ENCODE measurements at places on chromosomes 3 and 15.

GRCh38 chr3:121483290-121483689, 62.5 kb downstream of the POLQ start:
- DNase-seq, result no peak

GRCh38 chr15:94478763-94479162, 247.4 kb downstream of the MCTP2 start:
- no peak for DNase-seq

DNA sequence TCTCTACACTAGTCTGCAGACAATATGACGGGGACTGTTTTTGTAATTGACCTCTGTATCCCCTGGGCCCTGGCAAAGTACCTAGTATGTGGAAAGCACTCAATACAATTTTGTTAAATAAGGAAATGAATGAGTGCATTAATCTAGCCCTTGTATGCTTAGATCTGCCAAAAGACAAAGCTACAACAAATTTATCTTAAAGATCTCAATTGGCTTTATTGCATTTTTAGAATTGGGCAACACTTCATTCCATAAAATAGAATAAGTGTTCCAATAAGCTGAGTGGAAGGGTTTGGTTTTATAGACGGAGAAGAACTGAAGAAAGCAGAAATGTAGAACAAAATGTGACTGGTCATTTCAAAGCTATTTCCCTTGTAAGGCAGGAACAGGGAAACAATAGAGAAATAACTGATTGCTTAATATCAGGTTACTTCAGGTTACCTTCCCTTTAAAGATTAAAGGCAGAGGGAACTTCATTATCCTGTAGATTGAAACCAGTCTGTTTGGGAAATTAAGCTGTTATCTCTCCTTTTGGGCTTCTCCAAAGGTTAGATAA, 108.3 kb upstream of the MME start:
- DNase-seq, result no peak

DNA sequence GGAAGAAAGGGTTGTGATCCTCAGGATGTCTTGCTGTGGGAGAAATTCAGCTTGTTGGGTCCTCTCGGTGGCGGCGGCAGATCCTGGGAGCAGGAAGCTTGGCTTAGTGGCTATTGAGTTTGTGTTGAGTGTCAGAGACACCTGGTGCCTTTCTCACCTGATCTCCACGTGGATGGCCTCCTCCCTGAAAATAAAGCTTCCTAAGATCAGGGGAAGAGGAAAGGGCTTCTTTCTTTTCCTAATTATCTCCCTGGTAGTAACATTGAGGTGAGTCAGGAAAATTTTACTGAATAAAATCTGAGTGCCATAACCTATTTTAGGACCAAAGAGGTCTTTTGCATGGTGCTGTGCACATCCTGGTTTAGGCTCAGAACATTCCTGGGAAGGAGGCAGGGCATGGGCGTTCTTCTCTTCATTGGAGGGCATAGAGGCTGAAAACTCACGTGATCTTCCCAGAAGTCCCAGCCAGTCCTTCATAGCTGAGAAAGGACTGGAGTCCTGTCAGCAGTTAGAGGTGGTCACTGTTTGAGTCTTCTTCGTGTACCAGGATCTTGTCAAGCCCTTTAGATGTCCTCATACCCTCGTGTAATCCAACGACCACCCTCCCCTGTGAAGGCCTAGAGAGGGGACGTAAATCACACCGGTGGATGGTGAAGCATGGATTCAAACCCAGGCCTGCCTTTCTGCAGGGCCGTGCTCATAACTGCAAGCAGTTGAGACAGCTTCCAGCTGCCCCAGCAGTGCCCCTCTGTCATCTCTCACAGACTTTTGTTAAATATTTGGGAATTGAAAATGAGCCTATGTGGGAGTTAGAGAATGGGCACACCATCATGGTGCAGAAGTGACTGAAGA, 1.1 kb downstream of the CMTM8 start:
- DNase-seq, result no peak

- no peak for DNase-seq
Observed at GRCh38 chr3:114660124-114660523, 366.3 kb downstream of the TIGIT start.
